ENCODE measurements at places on chromosomes 16 and 17.

GRCh38 chr16:21653571-21653970, 1.2 kb upstream of the IGSF6 start:
- no peak for DNase-seq

- DNase-seq, result no peak
These were observed 122.8 kb upstream of the HS3ST4 start for GRCh38 chr16:25568991-25569390.

GRCh38 chr17:28950017-28950751, 1.1 kb downstream of the PHF12 start:
- DNase-seq, result no peak

DNA sequence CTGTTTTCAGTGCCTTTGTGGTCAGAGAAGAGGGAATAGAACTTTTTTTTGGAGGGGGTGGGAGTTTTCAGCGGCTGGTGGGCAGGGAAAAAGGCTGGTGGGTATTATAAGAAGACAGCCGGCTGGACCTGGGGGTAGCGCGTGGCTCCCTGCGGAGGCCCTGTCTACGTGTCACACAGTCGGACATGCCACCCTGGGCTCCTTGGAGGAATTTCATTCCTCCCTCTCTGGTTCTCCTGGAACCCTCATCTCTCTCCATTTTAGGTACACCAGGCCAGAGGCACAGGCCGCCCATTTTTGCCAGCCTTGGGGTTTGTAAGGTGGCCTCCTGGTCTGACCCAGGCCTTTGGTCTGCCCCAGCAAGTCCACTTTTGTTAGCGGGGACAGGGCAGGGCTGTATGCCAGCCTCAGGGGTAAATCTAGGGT, 908 bp downstream of the FKBP10 start:
- no peak for DNase-seq

DNA sequence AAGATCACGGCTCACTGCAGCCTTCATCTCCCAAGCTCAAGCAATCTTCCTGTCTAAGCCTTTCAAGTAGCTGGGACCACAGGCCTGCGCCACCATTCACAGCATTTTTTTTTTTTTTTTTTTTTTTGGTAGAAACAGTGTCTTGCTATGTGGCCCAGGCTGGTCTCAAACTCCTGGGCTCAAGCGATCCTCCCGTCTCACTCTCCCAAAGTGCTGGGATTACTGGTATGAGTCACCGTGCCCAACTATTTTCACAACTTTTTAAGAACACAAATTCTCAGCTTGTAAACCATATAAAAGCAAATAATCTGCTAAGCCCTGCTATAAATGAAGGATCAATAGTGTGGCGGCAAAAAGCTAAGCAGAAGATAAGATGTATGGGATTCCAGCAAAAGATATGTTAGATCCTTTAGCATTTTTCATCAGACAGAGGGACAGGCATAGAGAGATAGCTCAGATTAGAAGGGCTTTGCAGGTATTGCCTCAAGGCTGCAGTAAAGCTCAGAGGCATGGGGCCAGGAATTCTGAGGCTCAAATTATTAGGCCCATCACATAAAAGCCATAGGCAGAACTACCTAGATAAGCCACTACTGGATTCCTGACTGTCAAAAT, 55.1 kb downstream of the EMP2 start:
- no peak for DNase-seq

GRCh38 chr17:34797720-34798119, 163.5 kb downstream of the CCT6B start:
- DNase-seq, result no peak

DNA sequence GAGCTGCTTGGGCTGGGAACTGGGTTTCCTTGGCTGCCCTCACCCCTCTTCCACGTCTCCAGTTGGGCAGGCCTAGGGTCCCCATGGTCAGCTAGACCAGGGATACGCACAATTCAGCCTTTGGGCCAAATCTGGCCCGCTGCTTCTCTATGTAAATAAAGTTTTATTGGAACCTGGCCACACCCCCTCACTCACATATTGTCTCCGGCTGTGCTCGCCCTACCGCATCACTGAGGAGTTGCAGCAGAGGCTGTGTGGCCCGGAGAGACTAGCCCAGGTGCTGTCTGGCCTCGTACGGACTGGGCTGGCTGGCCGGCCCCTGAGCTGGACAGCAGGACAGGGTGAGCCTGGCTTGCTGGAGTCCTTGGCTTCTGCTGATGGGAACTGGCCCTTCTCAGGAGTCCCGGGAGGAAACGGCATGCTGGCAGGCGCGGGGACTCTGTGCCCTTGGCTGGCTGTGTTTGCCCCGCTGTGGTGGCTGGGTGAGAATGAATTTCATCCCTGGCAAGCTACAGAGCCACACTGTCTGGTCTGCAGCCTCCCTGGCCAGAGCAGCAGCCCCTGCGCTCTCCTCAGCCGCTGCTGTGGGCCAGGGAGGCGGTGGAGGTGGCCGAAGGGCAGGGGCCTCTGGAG, 82.0 kb downstream of the ENGASE start:
- no peak for DNase-seq

DNA sequence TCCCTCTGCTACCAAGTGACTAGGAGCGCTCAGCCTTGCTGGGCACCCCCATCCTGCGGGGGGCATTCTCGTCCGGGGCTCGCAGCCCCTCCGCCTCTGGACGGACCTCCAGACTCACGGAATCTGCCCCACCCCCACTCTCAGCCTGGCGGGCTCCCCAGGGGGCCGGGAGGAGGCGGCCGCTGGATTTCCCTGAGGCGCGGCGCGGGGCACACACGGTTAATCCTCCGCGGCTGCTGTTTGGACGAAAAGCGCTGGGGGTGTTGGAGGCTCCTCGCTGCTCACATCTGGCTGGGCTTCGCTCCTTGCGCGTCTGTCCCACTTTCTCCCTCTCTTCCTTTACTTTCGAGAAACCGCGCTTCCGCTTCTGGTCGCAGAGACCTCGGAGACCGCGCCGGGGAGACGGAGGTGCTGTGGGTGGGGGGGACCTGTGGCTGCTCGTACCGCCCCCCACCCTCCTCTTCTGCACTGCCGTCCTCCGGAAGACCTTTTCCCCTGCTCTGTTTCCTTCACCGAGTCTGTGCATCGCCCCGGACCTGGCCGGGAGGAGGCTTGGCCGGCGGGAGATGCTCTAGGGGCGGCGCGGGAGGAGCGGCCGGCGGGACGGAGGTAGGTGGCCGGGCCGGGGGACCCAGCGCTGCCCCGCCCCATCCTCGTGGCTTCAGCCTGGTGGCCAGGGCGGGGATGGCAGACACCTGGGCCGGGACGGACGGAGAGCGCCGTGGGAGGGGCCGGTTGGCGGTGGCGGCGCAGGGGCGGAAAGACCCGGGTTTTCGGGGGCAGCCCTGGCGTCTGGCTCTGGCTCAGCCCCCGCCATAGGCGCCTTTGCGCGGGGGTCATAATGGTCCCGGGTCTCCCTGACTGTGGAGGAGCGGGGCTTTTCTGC, at the start of gene C1QTNF1:
Gene C1QTNF1, plus strand, starts transcription at position 284 of the 886 bp plus-strand sequence. CDS start 19,800 bp downstream, outside the sequence.
- DNase-seq, result no peak

- DNase-seq, result no peak
These were observed at the start of gene NHLRC4 for GRCh38 chr16:566475-567372. TSS of gene NHLRC4 (plus strand) at chr16:567005. CDS start at chr16:568048, 1,043 bp downstream.

DNA sequence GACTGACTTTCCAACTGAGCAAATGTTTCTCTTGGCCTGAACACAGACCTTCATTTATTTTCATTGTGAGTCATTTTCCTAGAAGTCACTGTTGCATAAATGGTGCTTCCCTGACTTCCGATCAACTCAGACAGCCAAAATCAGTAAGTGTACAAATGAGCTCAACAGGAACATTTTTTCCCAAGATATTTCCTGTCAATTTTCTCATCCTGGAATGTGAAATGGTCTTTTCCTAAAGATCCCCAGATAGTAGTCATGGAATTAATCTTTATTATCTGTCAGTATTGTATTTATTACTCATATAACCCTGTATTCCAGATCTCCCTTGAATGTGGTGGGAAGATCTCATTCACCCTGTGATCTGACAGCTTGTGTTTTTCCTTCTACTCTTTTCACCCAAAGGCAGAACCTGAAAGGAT, 360.3 kb upstream of the KIF2B start:
- no peak for DNase-seq

DNA sequence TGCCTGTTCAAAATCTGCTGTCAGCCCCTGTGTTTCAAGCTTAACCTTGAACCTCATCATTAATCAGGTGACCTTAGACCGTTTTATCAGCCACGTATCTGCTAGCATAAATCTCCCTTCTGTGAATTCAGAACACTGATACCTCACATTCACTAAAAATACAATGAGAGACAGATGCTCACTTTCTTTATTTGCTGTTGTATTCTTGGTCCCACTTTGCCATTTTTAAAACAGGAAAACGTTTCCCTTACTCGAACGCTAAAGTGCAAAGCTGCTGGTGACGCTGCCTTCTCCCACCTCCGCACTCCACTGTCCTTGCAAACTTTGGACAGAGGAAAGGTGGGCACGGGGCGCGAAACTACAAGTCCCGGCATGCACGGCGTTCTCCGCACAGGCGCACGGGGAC, 220 bp upstream of the ARHGAP44 start:
- no peak for DNase-seq

GRCh38 chr17:9101356-9101755, 80.0 kb downstream of the NTN1 start:
- DNase-seq, result no peak

- no peak for DNase-seq
These were observed 608.6 kb upstream of the EEF2KMT start for GRCh38 chr16:5706211-5706610.

- no peak for DNase-seq
These were observed 6.8 kb downstream of the FBXO47 start for GRCh38 chr17:38960402-38960801.

- DNase-seq, result no peak
These were observed 8.0 kb upstream of the LGALS9 start for GRCh38 chr17:27622986-27623385.

- no peak for DNase-seq
These were observed at the start of gene DRC7 for GRCh38 chr16:57694725-57695679. TSS of gene DRC7 (plus strand) at chr16:57694806. CDS start at chr16:57697950, 3,144 bp downstream.

GRCh38 chr17:61139219-61139618, 260.4 kb upstream of the TBX2 start:
- peak; percentile 26 for DNase-seq

GRCh38 chr17:79788989-79789942, 7.6 kb downstream of the CBX8 start:
- no peak for DNase-seq

DNA sequence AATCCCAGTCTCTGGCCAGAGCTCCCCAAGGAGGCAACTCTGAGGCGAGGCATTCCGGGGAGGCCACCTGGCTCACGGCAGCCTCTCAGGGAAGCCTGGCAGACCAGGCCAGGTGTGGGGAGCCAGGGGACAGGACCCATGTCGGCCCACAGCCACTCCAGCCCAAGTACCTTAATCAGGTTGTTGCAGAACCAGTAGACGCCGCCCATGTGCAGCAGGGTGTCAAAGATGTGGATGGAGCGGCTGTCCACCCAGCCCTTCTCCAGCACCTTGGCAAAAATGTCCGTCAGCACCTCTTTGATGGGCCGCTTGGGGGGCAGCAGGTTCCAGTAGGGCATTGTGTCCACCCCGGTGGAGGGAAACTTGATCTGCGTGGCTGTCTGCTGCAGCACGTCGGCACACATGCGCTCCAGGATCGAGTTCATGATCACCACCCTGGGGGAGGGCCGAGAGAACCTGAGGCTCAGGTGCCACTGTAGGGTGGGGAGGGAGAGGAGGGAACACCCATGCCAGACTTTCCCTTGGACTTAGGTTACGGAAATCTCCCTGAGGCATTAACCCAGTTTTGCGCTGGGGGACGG, 7.8 kb downstream of the CSF3 start:
- DNase-seq, result no peak

- DNase-seq, result no peak
These were observed 118.4 kb downstream of the VPS53 start for GRCh38 chr17:596287-596686.

- no peak for DNase-seq
These were observed 129.7 kb downstream of the LAT start for GRCh38 chr16:29114574-29114973.

- DNase-seq, result no peak
These were observed 1.3 kb downstream of the IL34 start for GRCh38 chr16:70647441-70648359.

- no peak for DNase-seq
These were observed 58.7 kb downstream of the SDK2 start for GRCh38 chr17:73585583-73585982.

DNA sequence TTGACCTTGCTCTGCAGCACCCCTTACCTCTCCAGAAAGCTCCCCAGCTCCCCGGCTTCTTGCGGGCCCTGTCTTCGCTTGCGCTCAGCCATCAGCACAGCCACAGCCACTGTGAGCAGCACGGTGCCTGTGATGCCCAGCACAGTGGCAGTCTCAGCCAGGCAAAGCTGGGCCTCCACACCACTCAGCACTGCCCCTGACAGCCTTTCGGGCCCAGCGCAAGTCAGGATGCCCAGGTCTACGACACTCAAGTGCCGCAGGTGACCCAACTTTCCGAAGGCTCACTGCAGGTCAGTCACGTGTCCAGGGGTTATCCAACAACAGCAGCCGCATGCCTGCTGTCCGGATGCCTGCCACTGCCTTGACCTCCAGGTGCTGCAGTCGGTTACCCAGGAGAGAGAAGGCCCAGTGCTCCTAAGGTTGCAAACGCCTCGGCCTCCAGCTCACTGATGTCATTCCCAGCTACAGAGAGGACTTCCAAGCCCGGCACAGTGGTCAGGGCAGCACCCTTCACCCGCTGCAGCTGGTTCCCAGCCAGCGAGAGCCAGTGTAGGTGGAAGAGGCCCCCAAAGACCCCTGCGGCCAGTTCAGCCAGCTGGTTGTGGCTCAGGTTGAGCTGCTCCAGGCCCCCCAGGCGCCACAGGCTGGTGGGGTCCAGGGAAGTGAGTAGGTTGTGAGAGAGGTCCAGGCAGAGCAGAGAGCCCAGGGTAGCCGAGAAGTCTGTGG, 8.9 kb upstream of the TMEM101 start:
- DNase-seq, result no peak

- no peak for DNase-seq
These were observed 12.7 kb downstream of the NATD1 start for GRCh38 chr17:21240369-21241055.

DNA sequence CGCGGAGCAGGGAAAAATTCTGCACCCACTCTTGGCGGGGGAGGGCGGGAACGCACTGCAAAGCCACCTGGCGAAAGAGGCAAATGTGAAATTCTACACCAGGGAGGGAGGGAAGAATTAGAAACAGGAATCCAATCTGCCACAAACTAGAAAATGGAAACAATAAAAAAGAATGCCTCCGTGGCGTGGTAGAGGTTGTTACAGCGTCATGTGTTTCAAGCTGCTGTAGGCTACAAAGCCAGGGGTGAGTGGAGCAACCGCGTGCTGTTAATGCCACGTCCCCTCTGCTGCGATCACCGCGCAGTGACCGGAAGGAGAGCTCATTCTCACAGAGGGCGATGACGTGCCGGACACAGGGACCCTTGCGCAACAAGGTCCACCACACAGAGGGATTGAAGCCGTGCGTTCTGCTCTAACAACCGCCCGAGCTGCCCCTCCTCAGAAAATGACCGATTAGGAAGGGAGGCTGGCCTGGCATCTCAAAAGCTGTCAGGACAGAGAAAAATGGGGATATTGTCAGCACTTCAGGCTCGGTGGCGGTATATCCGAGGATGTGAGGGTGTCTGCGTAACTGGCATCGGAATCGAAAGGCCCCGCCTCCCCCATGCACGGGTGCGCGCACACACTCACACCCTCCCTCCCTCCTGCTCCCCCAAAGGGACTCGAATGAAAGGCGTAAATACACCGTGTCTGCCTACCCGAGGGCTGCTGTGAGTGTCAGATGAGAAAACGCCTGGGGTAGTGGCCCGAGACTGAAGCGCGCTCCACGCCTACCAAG, 70.8 kb upstream of the TNRC6C start:
- DNase-seq, result no peak

- no peak for DNase-seq
These were observed 598 bp downstream of the NIP7 start for GRCh38 chr16:69340095-69340644.

GRCh38 chr16:13896543-13897182, 23.3 kb upstream of the ERCC4 start:
- no peak for DNase-seq

Measured in SK-N-MC (cell line).